ENCODE measurements at places on chromosomes 7 and 10.

DNA sequence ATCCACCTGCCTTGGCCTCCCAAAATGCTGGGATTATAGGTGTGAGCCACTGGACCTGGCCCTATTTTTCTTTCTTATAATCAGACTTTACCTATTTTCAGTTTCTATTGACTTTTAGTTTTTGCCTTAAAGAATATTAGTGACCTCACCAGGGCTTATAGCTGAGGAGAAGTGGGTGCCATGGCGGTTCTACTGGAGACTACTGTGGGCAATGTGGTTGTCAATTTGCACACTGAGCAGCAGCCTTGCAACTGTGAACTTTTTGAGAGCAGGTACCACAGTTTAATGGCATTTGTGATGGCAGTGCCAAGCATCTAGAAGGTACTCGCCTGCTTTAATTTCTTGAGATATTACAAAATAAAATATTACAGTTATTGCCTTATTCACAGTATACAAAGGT, 11.5 kb downstream of the GLCCI1 start:
- no peak for DNase-seq

DNA sequence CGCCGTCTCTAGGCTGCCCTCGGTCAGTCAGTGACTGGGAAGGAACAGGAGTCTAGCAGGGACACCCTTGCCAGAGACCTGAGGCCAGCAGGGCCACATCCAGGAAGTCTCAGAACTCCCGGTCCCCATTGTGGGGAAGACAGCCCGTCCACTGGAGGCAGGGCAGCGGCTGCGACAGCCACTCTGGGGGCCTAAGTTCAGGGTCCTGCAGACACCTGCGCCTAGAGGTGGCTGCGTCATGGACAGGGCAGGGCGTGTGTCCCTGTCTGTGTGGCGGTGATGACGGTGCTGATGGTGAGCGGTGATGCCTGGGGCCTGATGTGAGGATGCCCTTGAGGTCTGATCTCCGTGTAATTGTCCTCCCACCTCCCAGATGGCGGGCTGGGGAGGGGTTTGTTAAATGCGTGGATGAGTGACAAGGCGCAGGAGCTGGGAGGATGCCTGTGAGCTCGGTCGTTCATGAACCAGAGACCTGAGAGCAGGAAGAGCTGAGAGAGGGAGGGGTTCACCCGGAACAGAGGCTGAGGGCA, 537.9 kb upstream of the FOXK1 start:
- no peak for DNase-seq

- DNase-seq = no peak
Observed at GRCh38 chr7:144975882-144976281, 140.0 kb upstream of the TPK1 start.

- no peak for DNase-seq
Observed at GRCh38 chr10:63765126-63765525, 243.9 kb downstream of the REEP3 start.

DNA sequence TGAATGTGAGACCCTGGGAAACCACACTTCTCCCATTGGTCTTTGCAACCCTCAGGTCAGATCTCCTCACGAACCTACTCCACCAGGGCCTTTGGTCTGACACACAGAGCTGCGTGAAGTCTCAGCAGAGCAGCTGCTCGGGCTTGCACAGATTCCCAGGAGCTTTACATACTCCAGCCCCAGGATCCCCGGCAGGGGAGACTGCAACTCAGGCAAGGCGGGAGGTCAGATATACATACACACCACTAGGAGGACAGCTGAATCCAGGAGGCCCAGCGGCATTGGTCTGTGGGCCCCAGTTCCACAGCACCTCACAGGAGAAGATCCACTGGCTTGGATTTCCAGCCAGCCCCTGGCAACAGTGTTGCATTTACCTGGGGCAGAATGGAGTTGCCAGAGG, 239.2 kb downstream of the GPAM start:
- DNase-seq = no peak

DNA sequence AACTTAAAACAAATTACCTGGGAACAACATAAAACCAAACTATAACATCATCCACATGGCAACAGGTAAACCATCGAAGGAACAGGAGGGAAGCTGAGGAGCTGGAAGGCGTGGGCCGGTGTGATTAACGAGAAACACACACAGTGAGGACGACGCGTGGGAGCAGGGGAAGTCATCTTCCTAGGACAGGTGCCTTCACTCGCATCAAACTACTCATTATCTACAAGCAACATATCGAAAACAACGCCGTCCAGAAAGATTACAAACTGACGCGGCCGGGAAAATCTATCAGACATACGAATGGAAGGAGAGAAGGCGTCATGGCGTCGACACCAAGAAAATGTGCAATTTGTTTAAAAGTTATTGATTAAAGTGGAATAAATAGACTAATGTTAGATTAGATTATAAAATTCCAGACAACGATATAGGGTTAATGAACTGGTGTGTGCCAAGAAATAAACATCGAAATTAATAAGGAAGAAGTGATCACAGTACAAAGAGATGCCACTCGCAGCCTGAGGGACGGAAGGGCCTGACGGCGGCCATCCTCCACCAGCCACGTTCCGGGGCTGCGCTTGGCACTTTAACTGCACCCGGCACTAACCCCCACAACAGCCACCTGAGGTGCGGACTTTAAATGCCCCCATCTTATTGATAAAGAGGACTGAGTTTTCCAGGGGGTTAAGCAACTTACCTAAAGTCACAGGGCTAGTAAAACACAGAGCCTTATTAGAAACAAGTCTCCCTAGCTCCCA, 581.7 kb downstream of the DNAJB6 start:
- DNase-seq = no peak

Data from stimulated activated CD4-positive, alpha-beta T cell treated with anti-CD3 and anti-CD28 coated beads, Interleukin-4, amount 100 ng/mL, for 48 hours (primary cell).